ENCODE measurements at places on chromosomes 12 and 14.

GRCh38 chr12:1322821-1323220 is 271.6 kb downstream of the FBXL14 start:
- DNase-seq, result no peak

GRCh38 chr14:51118993-51119392 is 24.1 kb upstream of the TRIM9 start:
- DNase-seq, result no peak

- no peak for DNase-seq
These were observed 7.9 kb downstream of the CCDC85C start for GRCh38 chr14:99596071-99596627.

DNA sequence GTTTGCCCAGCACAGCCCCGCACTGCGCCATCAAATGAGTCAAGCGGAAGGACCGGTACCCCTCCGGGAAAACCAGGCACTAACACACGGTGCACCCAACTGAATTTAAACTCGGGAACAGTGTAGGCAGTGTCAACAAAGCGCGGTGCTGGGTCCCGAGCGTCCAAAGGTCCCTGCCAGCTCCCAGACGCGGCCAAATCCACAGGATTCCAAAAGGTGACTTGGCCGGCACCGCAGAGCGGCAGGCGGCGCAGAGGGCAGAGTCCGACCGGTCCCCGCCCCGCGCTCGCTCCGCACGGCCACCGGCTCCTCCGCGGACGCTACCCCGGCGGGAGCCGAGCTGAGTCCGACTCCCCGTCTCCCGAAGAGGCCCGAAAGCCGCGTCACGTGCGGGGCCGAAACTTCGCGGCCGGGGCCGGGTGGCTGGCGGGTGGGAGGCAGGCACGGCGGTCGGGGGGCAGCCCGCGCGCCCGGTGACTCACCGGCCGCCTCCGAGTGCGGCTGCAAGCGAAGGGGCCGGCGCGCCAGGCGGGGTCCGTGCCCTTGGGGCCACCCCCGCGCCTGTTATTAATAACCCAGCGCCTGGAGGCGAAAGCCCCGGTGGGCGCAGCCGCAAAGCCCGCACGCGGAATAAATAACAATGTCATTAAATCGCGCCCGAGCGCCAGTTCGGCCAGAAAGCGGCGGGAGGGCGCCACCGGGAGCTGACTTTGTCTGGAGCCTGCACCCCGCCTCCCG is 863 bp downstream of the DENND5B start:
- no peak for DNase-seq

DNA sequence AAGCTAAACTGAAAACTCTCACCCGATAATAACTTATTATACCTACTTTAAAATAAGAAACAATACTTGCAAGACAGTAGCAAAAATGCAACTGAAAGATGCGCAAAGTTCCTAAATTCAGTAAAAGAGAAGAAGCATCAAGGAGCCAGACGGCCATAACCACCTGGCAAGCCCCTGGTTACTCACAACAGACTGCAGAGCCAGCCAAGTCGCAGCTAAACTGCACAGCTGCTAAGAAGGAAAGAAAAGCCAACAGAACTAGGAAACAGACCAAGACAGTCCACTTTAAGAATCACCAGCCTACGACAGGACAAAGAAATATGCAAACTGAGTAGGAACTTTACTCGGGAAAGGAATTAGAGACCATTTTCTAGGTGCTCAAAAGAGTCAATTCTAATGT is 127.9 kb downstream of the TMTC1 start:
- DNase-seq, result no peak

DNA sequence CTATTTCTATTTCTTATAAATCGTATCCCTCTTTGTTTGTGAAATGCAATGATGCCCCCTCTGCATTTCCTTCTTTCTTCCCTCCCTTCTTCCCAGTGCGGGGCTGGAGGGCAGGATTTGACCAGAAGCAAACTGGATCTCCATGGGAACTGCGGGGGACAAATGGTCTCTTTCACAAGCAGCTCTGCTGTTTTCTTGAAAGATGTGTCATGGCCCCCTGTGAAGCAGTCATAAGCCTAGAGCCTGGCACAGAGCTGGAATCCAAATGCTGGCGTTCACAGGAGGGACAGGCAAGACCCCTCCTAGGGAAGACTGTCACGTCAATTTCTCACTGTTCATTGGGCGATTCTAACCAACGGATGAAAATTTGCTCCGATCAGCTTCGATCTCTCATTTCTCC is 203.5 kb upstream of the NOS1 start:
- no peak for DNase-seq

GRCh38 chr14:65414961-65415589 is 2.5 kb downstream of the FUT8 start:
- DNase-seq, result no peak

GRCh38 chr14:77474479-77475177 is 16.7 kb downstream of the AHSA1 start:
- DNase-seq, result no peak

DNA sequence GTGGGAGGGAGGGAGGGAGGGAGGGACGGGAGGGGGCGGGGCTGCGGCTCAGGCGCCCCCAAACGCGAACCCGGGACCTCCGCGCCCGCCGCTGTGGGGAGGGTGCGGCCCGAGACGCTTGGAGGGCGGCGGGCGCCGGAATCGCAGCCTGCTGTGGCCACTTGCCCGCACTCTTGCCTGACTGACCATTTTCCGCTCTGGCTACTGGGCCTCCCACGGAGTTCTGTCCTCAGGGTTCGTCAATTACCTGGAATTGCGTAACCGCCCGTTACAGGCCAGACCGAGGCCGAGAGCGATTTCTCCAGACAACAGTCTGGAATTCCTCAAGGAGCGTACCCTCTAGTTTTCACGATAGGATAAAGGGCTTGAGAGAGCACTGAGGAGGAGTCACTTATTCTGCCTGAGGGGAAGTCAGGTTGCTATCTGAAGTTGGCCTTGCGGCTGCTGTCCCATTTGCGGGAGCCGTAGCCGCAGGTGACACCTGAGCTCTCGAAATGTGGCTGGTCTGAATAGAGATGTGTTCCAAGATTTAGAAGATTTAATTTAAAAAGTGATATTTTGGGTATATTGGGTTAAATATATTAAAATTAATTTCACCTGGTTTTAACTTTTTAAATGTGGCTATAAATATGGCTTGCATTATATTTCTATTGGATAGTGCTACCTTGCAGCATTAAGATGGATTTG is 446 bp upstream of the ZNF641 start:
- DNase-seq, result no peak
